Activated CD4-positive, alpha-beta T cell treated with anti-CD3 and anti-CD28 coated beads, Interleukin-2, amount 50 U/mL, for 16 hours (primary cell): ENCODE measurements at places on chromosomes 3 and 15.

DNA sequence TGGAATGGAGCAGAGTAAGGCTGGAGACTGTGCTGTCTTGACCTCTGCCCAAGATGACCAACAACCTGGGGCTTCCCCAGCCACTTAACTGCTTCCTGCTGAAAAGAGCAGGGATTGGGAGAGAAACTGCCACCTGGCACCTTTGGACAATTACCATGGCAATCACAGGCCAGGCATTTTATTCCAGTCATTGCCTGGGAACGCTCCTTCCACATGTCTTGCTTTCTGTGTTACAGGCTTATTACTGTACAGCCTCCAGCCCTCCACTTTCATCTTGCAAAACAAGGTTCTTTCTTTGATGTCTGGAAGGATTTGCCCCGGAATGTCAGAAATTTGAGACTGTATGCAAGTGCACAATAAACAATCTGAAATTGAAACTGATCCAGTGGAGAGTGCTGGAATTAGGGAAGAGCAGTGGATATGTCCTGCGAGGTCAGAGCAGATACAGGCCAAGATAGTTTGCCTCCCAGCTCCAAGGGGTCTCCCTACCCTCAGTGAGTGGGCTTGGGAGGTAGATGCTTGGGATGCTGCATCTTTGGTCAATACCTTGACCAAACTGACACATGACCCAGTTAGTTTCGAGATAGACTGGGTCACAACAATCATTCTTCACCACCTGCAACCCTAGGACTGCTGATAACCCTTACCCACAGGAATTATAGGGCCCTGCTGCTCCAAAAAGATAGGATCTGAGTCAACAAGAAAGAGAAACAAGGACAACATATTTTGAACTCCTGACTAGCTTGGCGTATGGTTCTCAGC, 2.7 kb downstream of the PPP1R14D start:
- DNase-seq: no peak

- no peak for DNase-seq
Observed at GRCh38 chr3:154242766-154243165, 81.5 kb downstream of the DHX36 start.

GRCh38 chr15:53114960-53115359, 324.8 kb upstream of the ONECUT1 start:
- no peak for DNase-seq

DNA sequence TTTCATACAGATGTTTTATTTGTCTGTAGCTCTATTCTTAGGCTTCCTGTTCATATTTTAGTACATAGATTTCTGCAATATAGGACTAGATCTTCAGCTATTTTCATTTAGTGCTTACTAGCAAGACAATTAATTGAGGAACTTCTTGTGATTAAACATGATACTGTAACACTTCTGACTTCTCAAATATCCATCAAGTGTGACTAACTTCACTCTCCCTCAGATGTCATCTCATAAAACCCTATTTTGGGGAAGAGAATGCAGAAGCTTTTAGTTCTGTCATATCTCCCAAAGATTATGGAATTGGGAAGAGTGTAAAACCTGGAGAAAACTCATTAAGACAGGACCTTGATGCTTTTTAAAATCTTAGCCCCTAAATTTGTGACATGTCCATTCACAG, 28.6 kb upstream of the GOLIM4 start:
- DNase-seq: no peak
